Effector CD4-positive, alpha-beta T cell (primary cell): ENCODE measurements at places on chromosomes 12 and 14.

DNA sequence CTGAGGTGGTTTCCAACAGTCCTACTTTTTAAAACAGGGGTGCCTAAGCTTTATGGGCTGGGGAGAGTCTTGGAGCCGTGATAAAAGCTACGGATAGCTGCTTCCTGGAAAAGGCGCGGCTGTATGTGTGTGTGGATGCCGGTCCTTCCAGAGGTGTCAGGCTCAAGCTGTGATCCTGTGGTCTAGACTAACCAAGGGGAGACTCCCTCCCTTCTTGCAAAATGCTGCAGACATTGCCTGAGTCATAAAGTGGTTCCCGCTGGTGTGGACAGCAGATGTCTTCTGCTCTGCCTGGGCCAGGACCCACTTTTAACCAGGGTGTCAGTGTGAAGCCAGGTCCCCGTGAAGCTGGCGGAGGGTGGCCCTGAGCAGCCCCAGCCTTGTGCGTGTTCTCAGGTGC is 37.8 kb downstream of the CCDC92 start:
- no peak for DNase-seq

GRCh38 chr12:108547686-108548085 is 13.3 kb downstream of the SART3 start:
- DNase-seq = no peak

GRCh38 chr12:66624806-66625205 is 54.1 kb downstream of the GRIP1 start:
- no peak for DNase-seq

GRCh38 chr12:19916974-19917373 is 451.4 kb upstream of the PDE3A start:
- no peak for DNase-seq

- no peak for DNase-seq
These were observed 73.1 kb downstream of the DERA start for GRCh38 chr12:15984097-15984800.

- DNase-seq = no peak
These were observed 14.4 kb downstream of the NEUROD4 start for GRCh38 chr12:55034218-55034617.

DNA sequence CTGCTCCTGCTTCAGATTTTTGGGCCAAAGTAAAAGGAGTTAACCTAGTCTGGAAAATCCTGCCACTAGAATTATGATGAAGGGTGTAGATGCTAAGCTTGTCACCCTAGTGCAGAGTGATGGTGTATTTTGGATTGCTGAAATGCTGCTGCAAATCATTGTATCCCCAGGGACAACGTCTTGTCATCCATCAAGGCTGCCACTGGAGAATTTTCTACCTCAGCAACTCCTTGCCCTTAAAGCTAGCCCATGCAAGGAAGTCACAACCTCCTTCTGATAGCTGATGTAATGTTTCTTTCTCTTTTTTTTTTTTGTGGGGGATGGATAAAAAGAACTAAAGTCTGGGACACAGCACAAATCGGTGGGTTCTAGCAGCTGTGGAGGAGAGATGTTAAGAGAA is 139.4 kb upstream of the FRMD6 start:
- no peak for DNase-seq

- DNase-seq = no peak
These were observed 380.0 kb downstream of the DIO2 start for GRCh38 chr14:79831195-79831892.

DNA sequence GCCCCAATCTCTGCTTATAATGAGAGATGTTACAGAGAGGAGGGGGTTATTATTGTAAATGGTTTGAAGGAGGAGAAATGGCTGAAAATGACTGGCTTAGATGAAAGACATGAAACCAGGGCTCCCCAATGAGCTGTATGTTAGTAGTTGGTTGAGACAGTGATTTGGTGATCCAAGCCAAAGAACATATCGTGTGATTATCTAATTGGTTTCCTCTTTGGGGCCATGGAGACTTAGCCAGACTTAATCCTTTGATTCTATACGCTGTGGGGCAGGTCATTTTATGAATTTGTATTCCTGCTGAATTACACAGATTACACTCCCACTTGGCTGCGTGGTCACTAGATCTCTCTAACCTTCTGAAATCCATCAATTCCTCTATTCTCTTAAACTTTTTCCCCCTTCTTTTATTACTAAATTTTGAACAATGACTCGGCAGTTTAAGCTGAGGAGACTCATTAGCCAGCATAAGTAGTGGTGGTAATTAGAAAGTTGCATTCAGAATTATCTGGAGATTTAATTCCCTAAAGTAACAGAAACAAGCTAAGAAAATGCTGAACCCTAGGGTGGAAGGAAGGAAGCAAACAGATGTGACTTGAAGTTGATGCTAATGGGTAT is 5.3 kb downstream of the TTC8 start:
- no peak for DNase-seq

DNA sequence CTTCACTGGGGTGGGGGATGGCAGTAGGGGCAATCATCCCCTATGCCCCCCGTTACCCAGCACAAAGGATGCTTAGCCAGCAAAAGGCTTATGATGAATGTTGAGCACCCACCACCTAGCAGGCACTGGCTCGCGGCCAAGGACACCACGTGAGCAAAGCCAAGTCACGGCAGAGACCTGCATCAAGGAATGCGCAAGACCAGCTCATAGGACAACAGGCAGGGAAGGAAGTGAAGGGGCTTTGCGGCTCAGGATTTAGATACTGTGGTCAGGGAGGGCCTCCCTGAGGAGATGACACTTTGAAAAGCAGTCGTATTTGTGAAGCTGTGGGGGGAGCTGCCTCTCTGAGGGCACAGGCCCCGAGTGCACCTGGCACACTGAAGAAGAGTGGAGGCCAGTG is 32.8 kb downstream of the SH2B3 start:
- DNase-seq = peak; percentile 61

GRCh38 chr12:32098112-32098511 is 8.5 kb upstream of the BICD1 start:
- no peak for DNase-seq

- no peak for DNase-seq
These were observed 608 bp upstream of the PIANP start for GRCh38 chr12:6701078-6701768.

DNA sequence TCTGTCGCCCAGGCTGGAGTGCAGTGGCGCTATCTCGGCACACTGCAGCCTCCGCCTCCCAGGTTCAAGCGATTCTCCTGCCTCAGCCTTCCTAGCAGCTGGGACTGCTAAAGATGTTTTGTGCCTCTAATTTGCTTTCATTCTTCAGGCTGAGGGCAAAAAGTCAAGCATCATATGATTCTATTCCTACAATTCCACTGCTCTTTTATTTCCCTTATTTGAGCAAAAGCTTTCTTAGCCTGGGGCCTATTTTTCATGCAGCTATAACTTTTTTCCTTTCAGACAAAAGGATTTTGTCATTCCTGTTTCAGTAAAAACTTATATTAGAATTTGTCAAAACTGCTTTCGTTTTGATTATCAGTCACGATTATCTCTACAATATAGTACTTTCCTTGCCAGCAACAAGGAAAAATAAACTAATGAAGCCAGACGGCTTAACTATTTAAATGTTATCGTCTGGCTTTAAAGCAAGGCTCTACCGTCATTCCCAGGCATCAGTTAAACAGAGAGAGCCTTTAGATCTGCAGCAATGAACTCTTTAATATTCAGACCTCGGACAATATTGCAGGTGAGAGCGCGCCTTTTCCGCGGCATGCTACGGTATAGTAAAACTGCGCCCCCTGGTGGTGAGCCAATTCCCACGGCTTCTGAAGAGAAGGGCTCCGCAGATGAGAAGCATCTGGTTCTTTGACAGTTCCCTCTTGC is 1.4 kb upstream of the SLC2A13 start:
- DNase-seq = peak; percentile 91

DNA sequence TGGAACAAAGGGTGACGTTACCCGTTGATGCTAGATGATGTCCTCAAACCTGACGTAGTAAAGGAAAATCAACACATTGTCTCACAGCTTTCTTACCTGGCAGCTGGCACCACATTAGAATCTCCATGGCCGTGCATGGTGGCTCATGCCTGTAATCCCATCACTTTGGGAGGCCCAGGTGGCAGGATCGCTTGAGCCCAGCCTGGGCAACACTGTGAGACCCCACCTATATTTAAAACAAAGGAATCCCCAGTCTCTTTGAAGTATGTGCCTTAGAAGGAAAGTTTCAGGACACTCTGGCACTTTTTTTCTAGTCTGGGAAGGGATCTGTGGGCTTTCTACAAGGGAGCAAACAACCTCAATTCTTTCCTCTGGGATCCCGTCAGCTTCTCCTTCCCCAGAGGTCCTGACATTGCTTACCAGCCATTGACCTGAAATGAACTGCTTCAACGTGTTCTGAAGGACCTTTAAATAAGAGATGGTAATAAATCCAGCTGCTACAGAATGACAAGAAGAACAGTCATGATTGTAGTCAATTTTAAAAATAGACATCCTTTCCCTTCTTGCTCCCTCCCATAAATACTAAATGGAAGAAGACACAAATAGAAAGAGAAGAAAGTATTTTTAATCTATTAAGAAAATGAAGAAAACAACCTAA is 33.7 kb upstream of the TTC7B start:
- DNase-seq = no peak

GRCh38 chr14:99884834-99885648 is 91.8 kb downstream of the EML1 start:
- peak; percentile 9 for DNase-seq

DNA sequence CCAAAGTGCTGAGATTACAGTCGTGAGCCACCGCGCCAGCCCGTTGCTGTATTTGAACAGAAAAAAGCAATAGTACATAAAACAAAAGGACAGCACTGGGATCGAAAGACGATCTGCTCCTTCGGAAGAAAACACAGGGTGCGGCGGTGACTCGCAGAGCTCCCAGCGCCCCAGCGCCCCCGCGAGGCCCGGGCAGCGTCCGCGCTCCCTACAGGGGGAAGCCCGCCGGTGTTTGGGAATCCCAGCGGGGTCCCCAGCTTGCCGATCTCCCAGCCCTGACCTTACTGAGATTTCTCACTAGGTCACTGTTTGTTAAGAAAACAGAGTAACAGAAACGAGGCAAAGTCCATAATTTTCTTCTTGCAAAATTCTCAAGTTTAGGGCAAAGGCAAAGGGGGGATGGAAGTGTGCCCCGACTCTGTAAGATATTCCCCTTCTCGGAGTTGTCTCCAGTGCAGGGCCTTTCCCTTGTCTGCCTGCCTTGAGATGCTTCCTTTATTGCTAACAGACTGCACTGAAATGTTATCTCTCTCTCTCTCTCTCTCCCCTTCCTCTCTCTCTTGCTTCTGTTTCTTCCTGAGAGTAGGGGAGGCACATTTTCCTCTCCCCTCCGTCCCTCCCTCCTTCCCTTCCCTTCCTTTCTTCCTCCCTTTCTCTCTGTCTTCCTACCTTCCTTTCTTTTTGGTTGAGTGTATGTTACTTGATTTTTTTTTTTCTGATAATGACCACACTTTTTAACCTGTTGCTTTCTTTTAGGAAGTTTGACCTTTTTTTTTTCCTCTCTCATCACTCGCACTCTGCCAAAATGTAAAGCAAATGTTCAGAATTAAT is 91.9 kb downstream of the TMEM30B start:
- no peak for DNase-seq

DNA sequence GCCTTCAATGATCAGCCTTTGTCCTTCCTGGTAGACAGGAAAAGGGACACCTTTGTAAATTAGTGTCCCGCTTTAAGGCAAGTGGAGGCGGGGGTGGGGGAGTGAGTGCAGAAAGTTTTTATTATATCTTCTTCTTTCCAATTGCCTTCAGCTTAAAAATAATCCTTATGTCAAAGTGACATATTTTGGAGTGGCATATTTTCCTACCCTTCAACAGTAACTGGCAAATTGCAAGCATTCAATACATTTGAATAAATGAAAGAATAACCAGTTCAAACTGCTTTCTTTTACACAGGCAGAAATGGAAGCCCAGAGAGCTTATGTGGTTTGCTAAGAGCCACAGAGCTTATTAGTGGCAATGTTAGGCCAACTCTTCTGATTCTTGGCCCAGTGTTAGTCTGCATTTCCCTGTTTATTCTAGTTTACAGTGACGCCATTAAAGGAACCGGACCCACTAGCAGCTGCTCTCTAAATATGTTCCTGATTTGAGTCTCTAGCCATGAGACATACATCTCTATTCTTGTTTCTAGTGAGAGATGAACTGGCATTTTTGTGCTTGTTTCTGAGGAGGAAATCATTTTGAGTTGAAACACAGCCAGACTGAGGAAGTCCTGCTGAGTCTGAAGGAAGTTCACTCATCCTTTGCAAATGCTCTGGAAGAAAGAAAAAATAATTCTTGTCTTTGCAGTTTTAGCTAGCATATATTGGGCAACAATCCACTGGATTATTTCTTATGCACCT is 468.7 kb downstream of the NOVA1 start:
- DNase-seq = no peak

GRCh38 chr12:89882050-89882449 is 173.4 kb upstream of the ATP2B1 start:
- DNase-seq = no peak

GRCh38 chr12:110282300-110282860 is 1.3 kb downstream of the ATP2A2 start:
- DNase-seq = no peak

GRCh38 chr12:85281636-85282312 is 1.8 kb downstream of the ALX1 start:
- DNase-seq = no peak
